ENCODE measurements at places on chromosomes 4 and X.

DNA sequence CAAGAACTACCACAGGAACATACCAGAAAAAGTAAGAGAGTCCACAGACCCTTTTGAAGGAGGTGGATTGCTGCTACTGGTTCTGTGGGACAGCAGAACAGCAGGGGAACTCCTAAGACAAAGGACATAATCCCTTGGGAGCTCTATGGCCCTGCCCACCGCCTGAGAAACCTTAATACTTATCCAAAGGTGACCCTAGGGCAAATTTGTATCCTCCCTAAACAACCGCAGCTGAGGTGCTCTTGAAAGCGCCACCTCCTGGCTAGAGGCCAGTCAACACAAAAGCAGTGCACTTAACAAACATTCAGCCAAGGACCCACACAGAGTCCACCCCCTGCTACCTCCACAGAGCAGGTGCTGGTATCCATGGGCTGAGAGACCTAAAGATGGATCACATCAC lies 136.8 kb downstream of the ADAM29 start:
- no peak for DNase-seq

GRCh38 chr4:151700566-151701316 lies 60.1 kb downstream of the GATB start:
- DNase-seq = no peak

DNA sequence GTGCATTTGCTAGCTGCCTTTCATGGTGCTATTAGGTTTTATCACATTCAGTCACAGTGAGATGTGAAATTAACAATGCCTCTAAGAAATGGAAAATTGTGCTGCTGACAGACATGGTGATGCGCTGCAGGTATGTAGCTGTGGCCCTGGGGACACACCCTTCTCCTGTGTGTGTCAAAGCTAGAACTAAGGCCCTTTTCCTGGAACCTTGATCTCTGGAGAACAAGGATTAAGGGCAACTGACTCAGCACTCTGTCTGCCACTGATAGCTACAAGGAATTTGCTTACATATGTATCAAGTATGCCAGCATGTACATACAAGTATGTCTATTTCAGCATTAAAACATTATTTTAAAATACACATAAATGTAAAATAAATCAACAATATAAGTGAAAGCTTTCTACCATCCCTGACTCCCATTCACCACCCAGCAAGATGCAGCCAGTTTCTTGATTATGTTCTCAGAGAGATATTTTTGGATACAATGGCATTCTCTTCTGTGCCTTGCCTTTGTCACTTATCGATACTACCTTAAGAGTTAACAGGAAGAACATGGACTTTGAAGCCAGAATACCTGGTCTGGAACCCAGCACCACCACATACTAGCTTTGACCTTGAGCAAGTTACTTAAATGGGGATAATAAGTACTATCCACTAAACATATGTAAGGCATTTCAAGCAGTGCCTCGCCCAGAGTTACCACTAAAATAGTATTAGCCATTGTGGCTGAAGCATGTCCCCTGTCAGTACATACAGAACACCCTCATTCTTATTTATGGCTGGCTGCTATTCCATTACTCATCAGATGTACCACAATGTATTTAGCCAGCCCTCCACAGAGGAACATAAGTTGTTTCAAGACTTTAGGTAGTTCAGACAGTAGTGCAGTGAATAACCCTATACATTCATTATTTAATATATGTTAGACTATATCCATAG lies 68.5 kb downstream of the NPNT start:
- peak; percentile 56 for DNase-seq

DNA sequence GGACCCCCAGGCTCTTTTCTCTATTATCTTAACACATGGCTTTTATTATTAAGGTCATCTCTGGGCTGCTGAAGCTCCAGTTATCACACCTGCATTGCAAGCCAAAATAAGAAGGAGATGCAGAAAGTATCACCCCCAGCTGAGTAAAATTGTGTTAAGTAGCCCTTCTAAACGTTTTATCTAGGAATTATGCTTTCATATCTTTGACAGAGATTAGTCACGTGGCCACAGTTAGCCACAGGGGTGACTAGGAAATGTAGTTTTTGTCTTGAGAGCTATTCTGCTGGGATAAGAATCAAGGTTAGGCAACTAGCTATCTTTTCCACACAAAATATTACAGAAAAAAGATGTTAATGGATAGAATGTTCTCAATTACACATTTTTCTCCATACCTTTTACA lies 102.1 kb downstream of the ANXA3 start:
- DNase-seq = peak; percentile 49

GRCh38 chr4:15376594-15376993 lies 51.2 kb upstream of the C1QTNF7 start:
- peak; percentile 55 for DNase-seq

GRCh38 chrX:96435378-96436035 lies 249.1 kb upstream of the DIAPH2 start:
- peak; percentile 18 for DNase-seq

DNA sequence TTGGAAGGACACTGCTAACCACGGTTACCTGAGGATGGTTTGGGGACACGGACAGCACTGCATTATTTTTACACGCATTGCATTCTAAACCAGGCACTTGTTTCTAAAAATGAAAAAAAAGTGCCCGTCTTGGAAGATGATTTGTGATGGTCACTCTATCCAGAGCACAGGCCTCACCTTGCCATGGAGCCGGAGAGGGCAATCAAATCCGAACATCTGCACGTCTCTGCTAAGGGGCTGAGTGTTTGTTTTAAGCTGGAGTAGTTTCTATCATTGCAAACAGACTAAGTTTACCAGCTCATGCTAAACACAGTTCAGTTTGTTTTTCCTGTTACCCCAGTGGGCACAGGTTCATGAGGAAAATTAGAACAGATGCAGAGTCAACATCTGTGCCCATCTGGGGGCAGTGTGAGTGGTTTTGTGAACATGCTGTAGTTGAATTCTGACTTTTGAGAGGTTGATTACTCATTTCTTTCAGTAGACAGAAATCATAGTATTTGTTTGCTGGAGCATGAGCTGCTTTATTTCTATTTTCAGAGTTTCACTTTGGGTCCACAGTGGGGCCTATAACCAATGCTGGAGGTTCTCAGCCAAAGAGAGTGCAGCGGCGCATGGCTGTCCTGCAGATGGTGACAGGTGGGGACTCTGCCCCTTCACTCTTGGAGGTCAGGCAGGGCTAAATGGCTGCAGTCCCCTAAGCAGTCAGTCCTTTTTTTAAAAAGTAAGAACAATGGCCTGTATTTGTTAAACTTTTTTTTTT lies 65.4 kb upstream of the ENPP6 start:
- no peak for DNase-seq

DNA sequence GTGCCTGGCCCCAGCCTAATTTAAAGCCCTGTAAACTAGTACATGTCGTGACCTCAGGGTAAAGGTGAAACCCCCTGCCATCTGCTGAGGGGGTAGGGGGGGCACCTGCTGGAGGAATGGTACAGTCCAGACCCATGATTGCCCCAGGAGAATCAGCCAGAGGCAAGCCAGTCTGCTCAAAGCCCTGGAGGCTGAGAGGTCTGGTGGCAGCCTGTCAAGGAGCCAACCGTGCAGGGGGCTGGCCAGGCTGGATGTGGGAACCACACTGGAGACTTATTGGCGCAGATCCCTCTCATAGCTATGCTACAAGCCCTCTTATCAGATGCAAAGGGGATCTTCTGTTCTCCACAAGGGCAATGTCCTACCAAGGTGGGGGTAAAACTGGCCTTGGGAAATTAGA lies 31.4 kb upstream of the PJA1 start:
- DNase-seq = no peak

DNA sequence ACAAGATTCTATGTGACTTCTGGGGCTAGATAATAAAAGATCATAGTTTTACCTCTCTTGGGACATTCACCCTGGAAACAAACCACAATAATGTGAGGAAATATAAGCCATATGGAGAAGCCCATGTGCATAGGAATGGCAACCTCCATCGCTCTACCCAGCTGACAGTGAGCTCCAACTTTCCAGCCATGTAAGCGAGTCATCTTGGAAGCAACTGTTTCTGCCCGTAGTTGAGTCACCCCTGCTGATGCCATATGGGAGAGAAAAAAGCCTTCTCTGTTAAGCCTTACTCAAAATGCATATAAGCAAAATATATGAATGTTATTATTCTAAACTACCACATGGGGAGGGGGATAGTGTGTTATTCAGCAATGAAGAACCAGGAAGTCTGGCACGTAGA lies 31.4 kb upstream of the RELL1 start:
- peak; percentile 76 for DNase-seq

- DNase-seq = no peak
These were observed 33.5 kb upstream of the SLITRK4 start for GRCh38 chrX:143669395-143669794.

DNA sequence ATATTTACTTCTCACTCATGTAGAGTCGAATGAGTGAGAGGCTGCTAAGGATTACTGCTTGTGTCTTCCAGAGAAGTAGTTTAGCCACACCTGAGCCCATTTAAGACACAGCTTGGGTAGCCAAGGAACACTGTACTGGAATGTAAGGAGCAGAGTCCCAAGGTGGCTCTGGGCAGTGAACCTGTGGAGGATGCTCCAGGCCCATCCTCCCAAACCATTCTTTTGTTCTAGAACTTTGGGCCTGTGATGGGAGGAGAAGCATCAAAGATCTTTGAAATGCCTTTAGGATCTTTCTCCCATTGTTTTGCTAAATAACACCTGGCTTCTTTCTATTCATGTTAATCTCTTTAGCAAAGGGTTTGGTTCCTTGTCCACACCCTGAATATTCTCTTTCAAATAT lies 162.2 kb downstream of the KLHL4 start:
- DNase-seq = no peak

- no peak for DNase-seq
These were observed 2.3 kb upstream of the CYTL1 start for GRCh38 chr4:5021546-5021945.

GRCh38 chr4:20254511-20255250 lies 3.0 kb downstream of the SLIT2 start:
- peak; percentile 76 for DNase-seq

- DNase-seq = peak; percentile 82
These were observed 2440.0 kb downstream of the PCDH7 start for GRCh38 chr4:33160126-33160525.

DNA sequence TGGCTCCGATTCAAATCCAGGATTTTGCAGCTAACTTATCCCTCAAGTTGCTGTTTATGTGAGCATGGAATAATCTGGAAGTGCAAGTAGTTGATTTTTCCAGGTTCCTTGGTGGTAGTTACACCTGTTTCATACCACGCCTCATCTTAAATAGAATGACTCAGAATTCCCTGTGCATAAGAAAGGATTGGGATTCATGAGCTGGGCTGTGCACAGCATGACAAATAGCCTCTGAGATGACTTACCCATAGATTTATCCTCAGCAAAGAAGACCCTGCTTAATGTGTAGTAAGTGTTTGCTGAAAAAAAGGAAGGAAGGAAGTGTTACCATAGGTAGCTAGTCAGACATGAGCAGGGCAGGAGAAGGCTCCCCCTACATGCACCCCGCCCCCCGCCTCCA lies 777.7 kb upstream of the ADGRL3 start:
- DNase-seq = no peak

DNA sequence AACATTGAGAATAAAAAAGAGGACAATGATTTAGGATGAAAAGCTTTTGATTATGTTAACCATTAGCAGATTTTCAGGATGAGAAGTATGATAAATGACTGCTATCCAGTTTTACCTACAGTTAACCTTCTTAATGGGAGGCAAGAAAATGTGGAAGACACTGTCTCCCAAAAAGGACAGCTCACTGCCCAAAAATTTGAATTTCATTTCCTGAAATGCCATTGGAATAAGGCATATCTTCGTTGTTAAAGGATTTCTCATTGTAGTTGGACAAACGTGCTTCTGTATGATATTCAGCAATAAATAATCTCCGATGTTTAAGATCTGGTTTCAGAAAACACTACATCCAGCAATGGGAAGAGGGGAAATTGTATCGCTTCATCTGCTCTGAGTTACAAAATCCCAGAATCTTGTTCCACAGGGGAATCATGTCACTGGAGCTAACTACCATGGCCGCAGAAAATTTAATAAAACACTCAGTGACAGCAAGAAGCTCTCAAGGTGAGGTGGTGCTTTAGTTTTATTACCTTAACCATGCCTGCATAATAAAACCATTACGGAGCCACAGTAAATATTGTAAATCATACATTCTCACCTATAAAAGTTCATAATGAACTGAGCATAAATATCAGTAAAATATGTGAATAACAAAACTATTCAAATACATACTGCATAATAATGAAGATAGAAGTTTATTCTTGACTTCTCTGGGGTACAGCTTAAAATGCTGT lies 552.3 kb downstream of the PCDH7 start:
- DNase-seq = no peak

DNA sequence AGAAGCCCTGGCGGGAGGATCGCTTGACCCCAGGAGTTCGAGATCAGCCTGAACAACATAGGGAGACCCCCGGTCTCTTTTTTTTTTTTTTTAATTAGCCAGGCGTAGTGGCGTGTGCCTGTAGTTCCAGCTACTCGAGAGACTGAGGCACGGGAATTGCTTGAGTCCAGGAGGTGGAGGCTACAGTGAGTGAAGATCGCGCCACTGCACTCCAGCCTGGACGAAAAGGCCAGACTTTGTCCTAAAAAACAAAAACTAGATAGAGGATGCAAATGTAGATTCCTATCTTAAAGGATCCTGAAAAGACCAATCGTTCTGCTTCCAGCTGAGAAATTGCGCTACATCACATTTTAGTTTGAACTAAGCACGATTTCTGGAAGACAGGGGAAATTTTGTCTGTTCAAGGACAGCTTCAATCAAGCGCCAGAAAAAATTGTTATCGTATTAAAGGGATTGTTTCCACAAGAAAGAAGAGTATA lies 627 bp upstream of the HSD17B11 start:
- no peak for DNase-seq

GRCh38 chrX:9587642-9588041 lies 122.8 kb downstream of the TBL1X start:
- no peak for DNase-seq

- DNase-seq = peak; percentile 74
These were observed 28.5 kb downstream of the SASH3 start for GRCh38 chrX:129808158-129808828.

GRCh38 chrX:69759921-69760625 lies 144.2 kb downstream of the EDA start:
- DNase-seq = no peak

GRCh38 chrX:97597954-97598353 lies 714.2 kb downstream of the RPA4 start:
- no peak for DNase-seq

DNA sequence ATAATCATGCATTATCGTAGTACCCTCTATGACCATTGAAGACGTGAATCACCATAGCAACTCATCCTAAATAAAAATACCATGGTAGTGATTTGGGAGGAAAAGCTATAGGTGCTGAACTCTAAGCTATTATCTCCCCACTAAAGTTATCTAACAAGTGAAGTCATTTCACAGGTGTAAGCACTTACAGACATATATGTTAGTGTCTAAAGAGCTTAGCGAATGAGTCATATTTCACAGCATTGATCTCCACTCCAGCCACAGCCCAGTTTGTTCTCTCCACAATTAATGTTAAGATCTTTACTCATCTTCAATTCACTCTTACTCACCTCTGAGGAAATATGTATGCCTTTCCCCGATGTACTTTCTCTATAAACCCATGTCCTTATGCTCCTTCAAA lies 57.0 kb downstream of the DCAF8L1 start:
- DNase-seq = no peak

GRCh38 chrX:66200855-66201795 lies 37.1 kb downstream of the HEPH start:
- DNase-seq = peak; percentile 62
